NCI-H774 (cell line): ENCODE measurements at places on chromosomes 11 and 22.
A peak's percentile ranks its signal among the peaks of the same experiment; 100 is the strongest.

DNA sequence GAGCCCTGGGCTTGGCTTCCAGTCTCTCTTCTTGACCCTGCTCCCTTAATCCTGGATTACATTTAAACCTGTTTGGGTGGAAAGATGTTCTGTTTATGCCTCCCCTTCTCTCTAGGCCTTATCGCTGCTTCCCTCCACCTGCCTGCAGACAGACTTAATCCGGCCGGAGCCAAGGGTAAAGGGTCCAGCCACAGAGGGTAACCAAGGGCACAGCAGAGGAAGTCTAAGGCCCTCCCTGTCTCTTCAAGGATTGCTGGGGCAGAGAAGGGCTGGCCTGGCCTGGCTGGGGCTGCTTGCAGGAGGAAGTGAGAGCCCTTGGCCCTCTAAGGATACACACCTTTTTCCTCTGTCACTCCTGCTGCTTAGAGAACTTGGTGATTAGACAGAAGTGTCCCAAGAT lies 2.1 kb downstream of the GAL3ST3 start:
- DNase-seq, result no peak

GRCh38 chr11:75597636-75598035 lies 35.6 kb downstream of the SERPINH1 start:
- DNase-seq, result peak; percentile 79

- no peak for DNase-seq
Observed at GRCh38 chr11:2808850-2809846, 76.4 kb downstream of the CDKN1C start.

- DNase-seq, result no peak
Observed at GRCh38 chr11:95702526-95702925, 87.1 kb downstream of the FAM76B start.

GRCh38 chr11:44416776-44417175 lies 106.8 kb upstream of the ALX4 start:
- no peak for DNase-seq

GRCh38 chr11:100578831-100579311 lies 108.2 kb upstream of the ARHGAP42 start:
- DNase-seq, result no peak

GRCh38 chr11:122099374-122100036 lies 16.5 kb downstream of the BLID start:
- no peak for DNase-seq

GRCh38 chr11:76566811-76567210 lies 103.7 kb downstream of the LRRC32 start:
- DNase-seq, result no peak

DNA sequence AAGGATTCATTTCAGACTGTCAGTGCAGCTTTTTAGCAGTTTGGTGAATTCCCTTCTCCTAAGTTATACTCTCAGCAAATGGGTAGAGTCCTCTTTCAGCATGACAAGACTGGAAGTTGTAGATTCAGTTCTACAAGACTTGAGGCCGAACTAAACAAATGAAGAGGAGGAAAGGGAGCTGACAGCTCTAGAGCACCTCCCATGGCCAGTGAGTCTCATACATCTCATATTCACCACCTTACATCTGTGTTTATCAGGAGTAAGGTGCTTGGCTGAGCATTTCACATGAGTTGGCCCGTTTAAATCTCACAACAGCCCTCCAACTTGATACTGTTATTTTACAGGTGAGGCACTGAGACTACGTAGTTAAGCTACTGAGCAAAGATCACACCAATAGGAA lies 30.4 kb downstream of the SEZ6L start:
- DNase-seq, result no peak

GRCh38 chr11:69170704-69171103 lies 15.0 kb downstream of the SMIM38 start:
- no peak for DNase-seq

DNA sequence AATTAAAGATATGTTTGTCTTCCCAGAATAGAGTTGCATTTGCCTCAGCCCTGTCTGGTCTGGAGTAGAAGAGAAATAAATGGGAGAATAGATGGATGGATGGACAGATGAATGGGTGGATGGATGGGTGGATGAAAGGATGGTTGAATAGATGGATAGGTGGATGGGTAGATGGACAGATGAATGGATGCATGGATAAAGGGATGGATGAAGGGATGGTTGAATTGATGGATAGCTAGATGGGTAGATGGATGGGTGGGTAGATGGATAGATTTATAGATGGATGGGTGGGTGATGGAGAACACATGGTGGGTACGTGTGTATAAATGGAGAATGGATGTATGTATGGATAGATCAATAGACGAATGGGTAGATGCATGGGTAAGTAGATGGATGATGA lies 8.5 kb downstream of the CRYBB1 start:
- DNase-seq, result no peak

DNA sequence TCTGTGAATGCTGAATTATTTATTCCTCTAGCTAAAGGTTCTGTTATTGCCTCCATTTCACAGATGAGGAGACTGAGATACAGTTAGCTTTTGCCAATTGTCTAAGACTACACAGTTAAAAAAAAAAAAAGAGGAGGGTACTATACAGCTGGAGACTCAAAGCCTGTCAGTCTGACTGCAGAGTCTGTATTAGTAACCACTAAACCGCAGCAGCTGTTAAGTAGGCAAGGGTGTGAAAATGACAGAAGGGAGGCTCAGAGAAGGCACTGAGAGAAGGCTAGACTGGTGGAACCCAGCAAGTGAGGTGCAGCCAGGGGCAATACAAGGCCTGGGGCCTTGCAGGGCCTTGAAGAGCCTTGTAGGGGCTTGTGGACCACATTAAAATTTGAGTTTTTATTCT lies 181.2 kb downstream of the CSNK2A3 start:
- DNase-seq, result no peak

- DNase-seq, result no peak
Observed at GRCh38 chr11:60872124-60872960, 5.0 kb downstream of the ZP1 start.
